Hematopoietic multipotent progenitor cell (in vitro differentiated cells): ENCODE measurements at places on chromosomes 12 and 14.

DNA sequence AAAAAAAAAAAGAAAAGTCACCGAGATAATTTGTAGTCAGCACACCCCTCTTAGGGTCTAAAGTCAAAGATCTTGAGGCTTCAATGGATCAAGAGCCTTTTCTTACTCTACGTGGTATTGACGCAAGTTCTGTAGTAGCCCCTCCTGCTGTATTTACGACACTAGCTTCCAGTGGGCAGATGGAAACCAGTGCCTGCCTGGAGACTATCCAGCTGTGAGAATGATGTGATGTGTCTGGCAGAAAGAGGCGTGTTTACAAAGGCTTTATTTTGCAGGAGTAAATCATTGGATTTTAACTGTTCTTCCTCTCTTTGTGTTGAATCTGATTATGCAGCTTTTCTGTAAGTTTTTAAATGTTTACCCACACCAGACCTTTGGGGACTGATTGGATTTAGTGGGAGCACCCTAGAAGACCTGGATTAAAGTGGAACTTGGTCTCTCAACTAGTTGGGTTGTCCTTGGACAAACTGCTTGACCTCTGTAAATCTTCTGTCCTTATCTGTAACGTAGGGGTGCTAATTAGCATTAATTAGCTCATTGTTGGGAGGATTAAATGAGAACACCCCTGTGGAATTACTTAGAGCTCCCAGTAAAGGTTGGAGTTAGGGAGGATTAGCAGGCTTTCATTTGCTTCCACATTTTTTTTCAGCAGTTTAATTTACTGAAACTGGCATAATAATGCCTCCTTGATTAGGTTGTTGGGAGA, 72.4 kb downstream of the RASSF3 start:
- DNase-seq: no peak

DNA sequence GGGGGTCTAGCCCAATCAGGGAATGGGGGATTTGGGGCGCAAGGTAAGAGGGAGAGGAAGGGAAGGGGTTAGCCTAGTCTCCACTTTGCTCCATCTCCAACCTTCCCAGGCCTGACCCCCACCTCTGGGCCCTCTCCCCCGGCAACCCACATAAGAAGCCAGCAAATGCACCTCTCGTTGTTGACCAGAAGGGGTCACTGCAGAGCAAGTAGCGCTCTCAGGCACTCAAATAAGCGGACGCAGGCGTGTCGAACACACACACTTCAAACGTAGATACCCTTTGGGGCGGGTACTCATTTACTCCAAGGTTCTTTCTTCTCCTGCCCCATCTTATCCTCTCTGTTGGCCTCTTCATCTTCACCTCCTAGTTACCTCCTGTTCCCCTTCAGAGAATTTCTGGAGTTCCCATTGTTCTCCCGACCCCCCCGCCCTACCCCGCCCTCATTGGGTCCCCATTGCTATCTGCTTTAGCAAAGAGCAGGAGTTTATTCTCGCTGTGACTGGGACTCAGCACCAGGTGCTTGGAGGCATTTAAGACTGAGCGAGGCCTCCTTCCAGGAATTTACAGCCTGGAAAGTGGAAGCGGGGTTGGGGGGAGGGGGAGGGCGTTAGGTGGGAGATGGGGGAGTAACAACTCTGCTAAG, 1.5 kb upstream of the SRRM4 start:
- peak; percentile 59 for DNase-seq

DNA sequence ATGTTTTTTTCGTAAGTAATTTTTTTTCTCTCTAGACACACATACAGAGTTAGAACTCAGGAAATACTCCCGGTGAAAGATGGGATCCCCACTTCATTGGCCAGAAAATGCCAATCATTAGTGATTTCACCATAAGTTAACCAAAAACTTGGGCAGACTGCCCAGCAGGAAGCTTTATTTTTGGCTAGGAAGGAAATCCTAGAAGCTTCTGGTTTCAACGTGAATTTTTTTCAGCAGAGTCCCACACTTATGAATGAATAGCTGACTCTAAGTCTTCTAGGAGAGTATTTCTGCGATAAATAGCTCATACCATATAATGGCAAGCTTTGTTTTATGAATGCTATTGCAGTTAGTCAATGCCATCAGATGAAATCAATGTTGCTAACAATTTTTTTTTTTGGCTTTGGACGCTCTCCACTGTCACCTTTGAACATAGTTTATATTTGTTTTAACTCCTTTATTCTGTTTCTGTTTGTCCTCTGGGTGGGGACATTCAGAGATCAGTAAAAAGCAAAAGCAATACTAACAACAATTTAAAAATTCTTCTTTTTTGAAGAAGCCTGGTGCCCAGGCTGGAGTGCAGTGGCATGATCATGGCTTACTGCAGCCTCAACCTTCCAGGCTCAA, 9.5 kb downstream of the PPP1CC start:
- no peak for DNase-seq

DNA sequence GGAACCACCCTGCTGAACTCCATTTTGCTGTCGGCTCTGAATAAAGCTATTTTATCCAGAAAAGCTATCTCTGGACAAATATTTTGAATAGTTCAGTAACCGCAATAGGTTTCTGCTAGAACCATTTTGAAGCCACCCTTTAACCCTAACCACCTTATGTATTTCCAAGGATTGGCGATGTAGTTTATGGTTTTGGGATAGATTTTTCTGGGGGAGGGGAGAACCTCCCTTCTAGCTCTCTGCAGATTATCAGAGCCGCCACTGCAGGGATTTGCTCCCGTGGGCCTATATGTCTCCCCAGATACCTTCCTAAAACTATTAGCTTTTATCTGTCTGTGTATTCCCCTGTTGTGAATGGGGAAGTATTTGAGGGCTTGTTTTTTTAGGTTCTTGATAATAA, 1.8 kb upstream of the TUBA1B start:
- no peak for DNase-seq

DNA sequence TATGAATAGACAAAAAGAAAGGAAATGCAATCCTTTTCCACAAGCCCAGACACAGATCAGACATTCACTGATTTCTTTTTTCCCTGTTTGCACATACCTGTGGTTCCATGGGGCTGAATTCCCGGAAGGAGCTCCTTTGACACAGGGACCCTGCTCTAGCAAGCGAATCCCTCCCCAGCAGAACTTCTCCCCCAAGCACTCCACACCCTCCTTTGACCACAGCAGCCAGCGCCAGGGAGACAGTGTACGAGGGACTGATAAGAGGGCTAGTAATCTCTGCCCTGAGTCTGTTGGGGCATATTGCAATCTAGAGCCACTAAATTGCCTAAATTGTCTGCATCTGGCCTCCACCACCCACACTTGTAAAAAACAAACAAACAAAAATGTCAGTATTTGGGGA, 83.4 kb upstream of the NTF3 start:
- DNase-seq: no peak

DNA sequence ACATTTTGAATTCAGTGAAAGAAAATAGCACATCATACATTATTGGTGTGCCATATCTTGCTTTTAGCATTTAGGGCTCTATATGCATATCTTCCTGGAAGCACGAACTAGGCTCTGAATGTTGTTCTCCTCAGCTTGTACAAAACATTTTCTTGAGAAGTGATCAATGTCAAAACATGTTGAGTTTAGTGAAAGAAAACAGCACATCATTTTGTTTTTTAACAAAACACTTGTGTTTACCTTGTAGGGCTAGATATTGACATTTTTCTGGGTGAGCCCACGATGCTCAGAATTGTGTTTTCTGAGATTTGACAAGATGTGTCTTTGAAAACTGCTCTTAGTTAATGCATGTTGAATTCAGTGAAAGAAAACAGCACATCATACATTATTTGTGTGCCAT, 81.0 kb downstream of the ASCL4 start:
- DNase-seq: no peak

- DNase-seq: no peak
Measured at GRCh38 chr14:89493877-89494634, 77.0 kb upstream of the FOXN3 start.

GRCh38 chr12:26768611-26769603, 64.1 kb downstream of the ITPR2 start:
- no peak for DNase-seq

GRCh38 chr12:62785941-62786559, 148.9 kb downstream of the PPM1H start:
- DNase-seq: peak; percentile 37
